CD4-positive, alpha-beta memory T cell (primary cell): ENCODE measurements at places on chromosomes 2 and 18. TPM values are rescaled to one million over a fixed set of nuclear protein-coding genes. Genes with fewer than 3 reads are reported as not detected.

DNA sequence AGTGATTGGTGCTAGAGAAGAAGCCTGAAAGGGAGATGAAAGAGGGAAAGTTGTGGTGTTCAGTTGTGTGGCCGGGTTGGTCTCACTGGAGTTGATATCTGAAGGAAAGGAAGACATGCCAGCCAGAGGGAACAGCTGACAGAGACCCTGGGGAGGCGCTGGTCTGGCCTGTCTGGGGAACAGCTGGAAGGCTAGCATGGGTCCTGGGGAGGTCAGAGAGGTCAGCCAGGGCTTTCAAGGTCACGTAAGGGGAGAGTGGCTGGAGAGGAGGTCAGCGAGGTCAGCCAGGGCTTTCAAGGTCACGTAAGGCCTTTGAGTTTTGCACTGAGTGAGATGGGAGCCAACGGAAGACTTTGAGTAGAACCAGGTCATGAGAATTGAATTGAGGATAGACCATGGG is 11.0 kb downstream of the DYSF start:
- no peak for DNase-seq

METAP1D gene
- polyA plus RNA-seq, result 5.7 TPM

OLA1 gene
- 77.1 TPM for polyA plus RNA-seq

DNA sequence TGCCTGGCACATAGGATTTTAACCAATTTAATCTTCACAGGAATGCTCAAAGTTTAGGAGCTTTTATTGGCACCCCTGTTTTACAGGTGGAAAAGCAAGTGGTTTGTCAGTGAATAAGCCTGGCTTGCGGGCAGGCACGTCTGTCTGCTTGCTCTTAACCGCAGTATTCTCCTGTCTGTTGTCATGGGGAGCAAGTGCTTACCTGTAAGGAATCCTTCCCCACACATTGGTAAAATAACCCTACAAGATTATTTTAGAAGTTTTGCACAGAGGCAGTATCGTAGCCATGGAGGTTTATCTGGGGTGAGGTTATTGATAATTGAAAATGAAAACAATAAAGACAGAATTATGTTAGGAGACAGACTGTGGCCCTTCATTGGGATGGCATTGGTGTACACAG is 174.9 kb downstream of the AGAP1 start:
- DNase-seq, result no peak

IL1A gene
- not detected for polyA plus RNA-seq
